Spinal cord (tissue), 10 donors: ENCODE measurements at places on chromosomes 1 and 21.

DNA sequence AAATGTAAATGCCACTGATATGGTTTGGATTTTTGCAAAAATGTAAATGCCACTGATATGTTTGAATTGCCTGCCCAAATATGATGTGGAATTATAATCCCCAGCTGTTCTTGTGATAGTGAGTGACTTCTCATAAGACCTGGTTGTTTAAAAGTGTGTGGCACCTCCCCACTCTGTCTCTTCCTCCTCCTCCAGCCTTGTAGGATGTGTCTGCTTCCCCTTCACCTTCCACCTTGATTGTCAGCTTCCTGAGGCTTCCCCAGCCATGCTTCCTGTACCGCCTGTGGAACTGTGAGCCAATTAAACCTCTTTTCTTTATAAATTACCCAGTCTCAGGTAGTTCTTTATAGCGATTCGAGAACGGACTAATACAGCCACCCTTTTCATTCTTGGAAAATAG is 1.3 kb upstream of the CCT8 start:
- DNase-seq: no peak

- DNase-seq: no peak
Observed at GRCh38 chr1:16155537-16156410, at the start of gene EPHA2. Gene EPHA2, minus strand, starts transcription at chr1:16156069. Its CDS starts 137 bp downstream, at chr1:16155932.

DNA sequence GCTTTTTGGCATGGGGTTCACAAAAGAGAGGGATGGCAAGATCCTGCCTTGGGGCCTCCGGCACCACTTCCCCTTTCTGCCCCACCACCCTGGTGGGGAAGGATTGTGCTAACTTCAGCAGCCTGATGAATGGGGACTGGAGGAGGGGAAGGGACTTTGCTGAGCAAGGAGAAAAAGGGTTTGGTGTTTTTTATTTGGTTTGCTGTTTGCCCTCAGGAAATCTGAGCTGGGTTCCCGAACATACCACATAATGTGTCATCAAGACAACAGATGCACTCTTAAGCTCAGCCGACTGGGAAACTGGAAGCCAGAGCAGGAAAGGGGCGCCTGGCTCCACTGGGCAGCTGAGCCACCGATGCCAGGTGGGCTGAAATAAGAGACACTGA is 19.8 kb downstream of the OLFML2B start:
- no peak for DNase-seq

- DNase-seq: no peak
Observed at GRCh38 chr1:225919906-225920305, 4.1 kb downstream of the PYCR2 start.

- no peak for DNase-seq
Observed at GRCh38 chr1:184803180-184803492, 48.5 kb upstream of the EDEM3 start.
